ENCODE measurements at places on chromosomes 16 and 17. TPM values are rescaled to one million over a fixed set of nuclear protein-coding genes. Genes with fewer than 3 reads are reported as not detected.

Gene KRTAP4-3
- not detected for total RNA-seq

Gene RNF43
- total RNA-seq: 113 TPM

Gene ADORA2B
- 8.2 TPM for total RNA-seq

Gene COIL
- 11.5 TPM for total RNA-seq

Gene NPIPA7
- 4.5 TPM for total RNA-seq

Gene PGAP3
- total RNA-seq: 34.6 TPM

Gene TEKT5
- total RNA-seq: 0.42 TPM

Gene NDEL1
- total RNA-seq: 24.6 TPM

Gene SLC16A5
- 231 TPM for total RNA-seq
